Stimulated activated CD8-positive, alpha-beta memory T cell treated with anti-CD3 and anti-CD28 coated beads, Interleukin-12 subunit alpha, Interleukin-12 subunit beta, amount 100 ng/mL, for 1 hour (primary cell): ENCODE measurements at places on chromosomes 2 and 18.

DNA sequence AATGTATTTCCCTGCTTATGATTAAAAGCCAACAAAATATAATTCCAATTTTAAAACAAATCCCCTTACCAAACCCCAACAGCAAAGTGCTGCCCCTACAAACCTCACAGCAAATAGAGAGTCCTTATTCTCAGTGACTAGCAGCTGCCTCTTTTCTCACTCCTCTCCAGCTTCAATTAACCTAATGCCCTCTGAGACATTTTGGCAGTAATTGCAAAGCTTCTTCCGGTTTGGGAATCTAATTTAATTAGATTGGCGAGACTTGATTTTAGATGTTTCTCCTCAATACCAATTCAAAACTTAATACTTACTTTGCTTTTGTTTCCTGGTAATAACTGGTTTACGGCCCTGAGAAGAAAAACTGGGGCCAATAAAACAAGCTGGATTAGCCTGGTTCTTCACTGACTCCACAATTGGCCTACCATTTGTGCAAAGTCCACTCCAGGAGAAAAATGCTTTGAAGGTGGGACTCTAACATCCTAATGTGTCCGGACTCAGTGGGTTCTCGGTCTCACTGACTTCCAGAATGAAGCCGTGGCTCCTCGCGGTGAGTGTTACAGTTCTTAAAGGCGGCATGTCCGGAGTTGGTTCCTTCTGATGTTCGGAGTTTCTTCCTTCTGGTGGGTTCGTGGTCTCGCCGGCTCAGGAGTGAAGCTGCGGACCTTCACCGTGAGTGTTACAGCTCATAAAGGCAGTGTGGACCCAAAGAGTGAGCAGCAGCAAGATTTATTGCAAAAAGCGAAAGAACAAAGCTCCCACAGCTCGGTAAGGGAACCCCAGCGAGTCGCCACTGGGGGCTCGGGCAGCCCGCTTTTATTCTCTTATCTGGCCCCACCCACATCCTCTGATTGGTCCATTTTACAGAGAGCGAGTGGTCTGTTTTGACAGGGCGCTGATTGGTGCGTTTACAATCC, 52.8 kb downstream of the SLC35F5 start:
- DNase-seq, result no peak

DNA sequence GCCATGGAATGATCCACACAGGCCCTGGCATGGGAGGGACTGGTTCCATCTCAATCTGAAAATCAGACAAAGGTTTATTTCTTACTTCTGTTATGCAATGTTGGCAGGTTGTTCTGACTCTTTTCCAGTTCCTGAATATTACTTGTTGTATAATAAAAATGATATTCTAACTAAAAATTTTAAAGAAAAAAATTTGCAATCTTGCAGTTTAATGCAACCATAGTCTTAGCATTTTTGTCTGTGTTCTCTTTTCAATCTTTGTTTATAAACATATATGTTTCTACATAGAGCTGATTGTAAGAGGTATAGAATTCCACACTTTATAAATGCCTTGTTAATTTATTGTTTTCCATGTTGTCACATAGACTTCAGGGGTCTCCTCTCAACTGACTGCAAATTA, 143.4 kb downstream of the RPIA start:
- DNase-seq, result no peak

DNA sequence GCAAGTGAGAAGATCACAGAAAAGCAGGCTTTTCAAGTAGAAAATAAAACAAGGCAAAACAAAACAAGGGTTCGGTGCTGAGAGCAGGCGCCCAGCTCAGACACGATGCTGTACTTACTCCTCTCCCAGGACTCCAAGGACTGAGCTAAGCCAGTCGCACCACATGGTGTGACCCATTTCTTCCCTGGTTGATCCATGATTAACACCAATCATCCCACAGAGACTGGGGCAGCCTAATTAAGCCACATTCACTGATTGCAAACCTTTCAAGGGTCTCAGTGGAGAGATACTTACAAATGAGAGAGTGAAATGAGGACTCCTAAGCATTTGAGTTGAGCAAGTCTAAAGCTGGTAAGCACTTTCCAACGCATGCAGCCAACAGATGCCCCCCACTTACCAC, 155.2 kb downstream of the MYO5B start:
- no peak for DNase-seq

- DNase-seq, result no peak
Measured at GRCh38 chr2:235658351-235659174, 164.7 kb downstream of the AGAP1 start.

DNA sequence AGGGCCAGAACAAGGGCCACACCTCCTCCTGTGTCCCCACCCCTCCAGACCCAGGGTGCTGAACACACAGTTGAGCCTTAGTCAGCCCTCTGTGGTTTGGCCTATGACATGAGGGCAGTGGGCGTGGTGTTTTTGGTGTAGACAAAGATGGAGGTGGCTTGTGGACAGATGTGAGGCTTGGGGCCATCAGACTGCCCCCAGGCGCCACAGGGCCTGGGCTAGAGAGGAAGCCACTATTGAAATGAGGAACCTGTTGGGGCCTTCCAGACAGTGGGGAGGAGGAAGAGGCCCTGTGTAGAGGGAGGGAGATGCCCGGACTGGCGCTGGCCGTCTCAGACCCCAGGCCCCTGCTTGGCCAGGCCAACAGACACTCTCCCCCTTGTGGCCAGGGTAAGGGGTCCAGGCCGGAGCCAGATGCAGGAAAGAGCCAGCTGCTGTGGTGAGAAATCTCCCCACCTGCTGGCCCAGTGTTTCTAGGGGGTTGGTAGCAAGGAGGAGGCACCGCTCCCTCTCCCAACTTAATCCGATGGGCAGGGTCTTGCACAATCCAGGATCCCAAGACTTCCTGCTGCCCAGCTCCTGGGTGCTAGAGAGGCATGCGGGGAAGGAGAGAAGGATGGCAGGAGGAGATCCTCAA, 53.8 kb downstream of the SMAD7 start:
- no peak for DNase-seq

GRCh38 chr2:136282251-136282650, 164.3 kb upstream of the CXCR4 start:
- no peak for DNase-seq
